ENCODE measurements at places on chromosomes 12 and 14. TPM values are rescaled to one million over a fixed set of nuclear protein-coding genes. Genes with fewer than 3 reads are reported as not detected.
A peak's percentile ranks its signal among the peaks of the same experiment; 100 is the strongest.

DNA sequence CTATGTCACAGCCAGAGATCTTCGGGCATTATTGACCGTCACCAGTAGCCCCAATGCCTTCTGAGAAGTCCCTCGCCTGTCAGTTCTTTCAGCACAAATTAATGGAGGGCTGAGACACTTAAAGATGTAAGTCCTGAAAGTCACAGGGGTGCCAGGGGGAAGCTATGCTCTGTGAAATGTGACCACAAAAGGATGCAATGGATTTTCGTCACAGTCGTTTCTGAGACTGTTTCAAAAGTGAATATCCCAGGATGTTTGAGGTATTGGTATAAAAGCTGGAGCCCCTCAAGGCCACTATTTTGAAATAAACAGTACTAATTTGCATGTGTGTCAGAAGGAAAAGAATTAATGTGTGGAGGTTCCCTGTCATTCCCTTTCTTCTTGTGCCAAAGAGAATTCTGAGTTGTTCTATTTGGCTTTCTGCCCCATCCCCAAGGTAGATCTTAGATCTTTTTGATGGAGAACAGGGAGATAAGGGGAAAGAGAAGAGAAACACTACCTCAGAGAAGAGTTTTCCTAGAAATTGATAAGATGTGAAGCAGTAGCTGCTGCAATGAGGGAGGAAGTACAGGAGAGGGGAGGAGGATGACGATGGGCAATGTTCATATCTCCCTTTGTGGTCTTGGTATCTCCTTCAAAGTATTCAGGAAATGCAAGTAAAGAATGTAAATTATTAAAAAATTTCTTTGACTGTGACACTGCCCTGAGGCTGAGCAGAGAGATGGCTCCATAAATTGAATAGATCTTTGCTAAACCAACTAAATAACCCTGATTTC lies 101.8 kb upstream of the NAP1L1 start:
- DNase-seq, result no peak
- H3K27me3 ChIP-seq, result no peaks in the 10 kb centered on the region
- H3K4me1 ChIP-seq, result no peaks in the 10 kb centered on the region
- H3K4me3 ChIP-seq, result no peak overlapping the region

- peaks cover 35% of the 10 kb centered on the region for H3K4me1 ChIP-seq
- no peaks in the 10 kb centered on the region for H3K27me3 ChIP-seq
- H3K36me3 ChIP-seq, result no peaks in the 10 kb centered on the region
- peak overlapping the region; percentile 5 for H3K27ac ChIP-seq
- H3K4me3 ChIP-seq, result no peak overlapping the region
- no peak for DNase-seq
Measured at GRCh38 chr12:56836800-56837663, 73.9 kb downstream of the HSD17B6 start.

DNA sequence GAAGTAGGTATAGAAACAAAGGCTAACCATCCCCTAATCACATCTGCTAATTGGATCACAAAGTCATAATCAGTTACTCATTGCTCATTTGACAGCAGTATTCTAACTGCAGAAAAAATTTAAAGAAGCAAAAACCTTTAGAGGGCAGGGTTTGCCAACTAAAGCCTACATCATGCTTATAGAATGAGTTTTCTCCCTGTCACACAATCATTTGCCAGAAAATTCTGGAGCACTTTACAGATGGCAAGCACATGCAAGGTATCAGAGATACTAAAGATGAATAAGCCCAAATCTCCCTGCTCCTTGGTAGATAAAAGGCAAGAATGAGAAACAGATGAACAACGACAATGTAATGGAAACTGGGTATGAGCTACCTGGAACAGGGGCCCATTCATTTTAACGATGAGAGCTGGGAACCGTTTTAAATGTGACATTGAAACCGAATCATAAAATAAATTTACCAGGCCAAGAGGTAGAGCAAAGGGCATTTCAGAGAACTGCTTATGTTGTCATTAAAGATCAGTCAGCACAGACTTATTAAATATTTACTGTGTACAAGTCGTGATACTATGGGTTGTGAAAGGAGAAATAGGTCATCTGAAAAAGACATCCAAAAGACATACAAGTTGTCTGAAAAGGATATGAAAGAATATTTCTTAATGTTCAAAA lies 211.4 kb upstream of the ABCD2 start:
- H3K36me3 ChIP-seq, result peaks cover 2% of the 10 kb centered on the region
- H3K27ac ChIP-seq, result peak overlapping the region; percentile 76
- no peak for DNase-seq
- H3K4me1 ChIP-seq, result peaks cover 26% of the 10 kb centered on the region
- H3K27me3 ChIP-seq, result no peaks in the 10 kb centered on the region

GRCh38 chr14:24734917-24735500 lies 101.0 kb upstream of the GZMB start:
- no peak overlapping the region for H3K4me3 ChIP-seq
- no peaks in the 10 kb centered on the region for H3K27me3 ChIP-seq
- DNase-seq, result peak; percentile 40

Gene PCED1B
- total RNA-seq, result 0.51 TPM

- no peak overlapping the region for H3K27ac ChIP-seq
- no peak overlapping the region for H3K4me3 ChIP-seq
- no peaks in the 10 kb centered on the region for H3K4me1 ChIP-seq
- H3K36me3 ChIP-seq, result no peaks in the 10 kb centered on the region
- DNase-seq, result no peak
- H3K27me3 ChIP-seq, result no peaks in the 10 kb centered on the region
Measured at GRCh38 chr14:78836777-78837176, 666.6 kb downstream of the NRXN3 start.

DNA sequence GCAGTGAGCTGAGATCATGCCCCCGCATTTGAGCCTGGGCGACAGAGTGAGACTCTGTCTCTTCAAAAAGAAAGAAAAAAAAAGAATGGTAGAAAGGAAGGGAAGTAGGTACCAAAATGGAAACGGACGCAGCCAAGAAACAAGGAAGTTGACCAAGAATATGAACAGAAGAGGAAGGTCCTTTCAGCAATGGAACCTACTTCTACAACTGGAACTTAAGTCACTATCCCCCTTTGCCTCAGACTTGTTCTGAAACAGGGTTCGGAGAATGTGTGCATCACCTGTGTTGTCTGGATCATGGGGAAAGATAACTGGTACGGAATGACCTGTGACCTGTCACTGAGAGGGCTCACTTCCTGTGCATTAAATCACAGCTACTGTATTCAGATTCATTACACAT lies 43.9 kb upstream of the RNASE1 start:
- no peak overlapping the region for H3K27ac ChIP-seq
- no peaks in the 10 kb centered on the region for H3K4me1 ChIP-seq
- no peak overlapping the region for H3K4me3 ChIP-seq
- no peaks in the 10 kb centered on the region for H3K27me3 ChIP-seq
- no peak for DNase-seq
- no peaks in the 10 kb centered on the region for H3K36me3 ChIP-seq

GRCh38 chr12:93639406-93639805 lies 37.8 kb upstream of the CRADD start:
- H3K36me3 ChIP-seq, result no peaks in the 10 kb centered on the region
- no peak for DNase-seq
- H3K4me1 ChIP-seq, result no peaks in the 10 kb centered on the region
- H3K27me3 ChIP-seq, result no peaks in the 10 kb centered on the region
- H3K4me3 ChIP-seq, result no peak overlapping the region

DNA sequence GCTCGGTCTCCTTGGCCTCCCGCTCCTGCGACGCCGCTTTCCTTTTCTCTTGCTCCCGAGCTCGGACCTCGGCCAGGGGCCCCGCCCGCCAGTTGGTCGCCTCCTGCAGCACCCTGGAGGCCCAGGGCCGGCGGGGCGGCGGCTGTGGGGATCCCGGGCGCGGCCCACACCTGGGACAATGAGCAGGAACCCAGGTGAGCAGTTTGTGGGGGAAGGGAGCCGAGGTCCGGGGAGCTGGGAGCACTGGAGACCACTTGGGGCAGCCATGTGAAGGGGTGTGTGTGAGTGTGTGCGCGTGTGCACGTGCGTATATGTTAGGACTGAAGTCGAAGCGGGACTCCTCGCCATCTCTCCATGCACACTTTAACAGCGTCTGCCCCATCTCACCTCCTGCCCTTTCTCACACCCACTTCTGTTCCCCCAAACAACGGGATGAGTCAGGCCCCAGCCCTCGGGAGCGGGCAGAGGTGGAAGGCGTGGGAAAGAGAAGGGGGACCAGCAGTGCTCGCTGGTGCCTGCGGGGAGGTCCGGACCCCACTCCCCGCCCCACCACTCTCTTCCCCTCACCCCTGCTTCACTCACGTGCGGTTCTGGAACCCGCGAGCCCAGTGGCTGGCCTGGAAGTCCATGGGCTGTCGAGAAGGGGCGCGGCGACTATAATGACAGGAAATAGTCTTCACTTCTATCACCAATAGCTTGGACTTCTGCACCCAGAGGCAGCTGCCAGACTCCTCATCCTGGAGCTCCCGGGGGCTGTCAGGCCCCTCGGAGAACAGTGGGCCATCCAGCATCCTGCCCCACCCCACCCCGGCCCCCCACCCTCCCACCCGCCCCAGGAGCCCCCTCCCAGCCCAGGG lies 450 bp downstream of the DDN start:
- H3K36me3 ChIP-seq, result peaks cover 4% of the 10 kb centered on the region
- peaks cover 20% of the 10 kb centered on the region for H3K4me1 ChIP-seq
- no peak overlapping the region for H3K27ac ChIP-seq
- H3K27me3 ChIP-seq, result no peaks in the 10 kb centered on the region
- H3K4me3 ChIP-seq, result no peak overlapping the region

Gene NTN4
- total RNA-seq, result 30.5 TPM

- no peaks in the 10 kb centered on the region for H3K27me3 ChIP-seq
- no peaks in the 10 kb centered on the region for H3K36me3 ChIP-seq
- DNase-seq, result no peak
- H3K4me3 ChIP-seq, result no peak overlapping the region
- H3K4me1 ChIP-seq, result no peaks in the 10 kb centered on the region
Measured at GRCh38 chr12:113870035-113870434, 96.1 kb downstream of the RBM19 start.

Gene SVOP
- total RNA-seq, result not detected

Gene SIX6
- total RNA-seq, result not detected

GRCh38 chr12:110280392-110280778 lies 662 bp upstream of the ATP2A2 start:
- peaks cover 23% of the 10 kb centered on the region for H3K4me1 ChIP-seq
- H3K27me3 ChIP-seq, result no peaks in the 10 kb centered on the region
- peak overlapping the region; percentile 95 for H3K27ac ChIP-seq
- H3K4me3 ChIP-seq, result peak overlapping the region; percentile 80

DNA sequence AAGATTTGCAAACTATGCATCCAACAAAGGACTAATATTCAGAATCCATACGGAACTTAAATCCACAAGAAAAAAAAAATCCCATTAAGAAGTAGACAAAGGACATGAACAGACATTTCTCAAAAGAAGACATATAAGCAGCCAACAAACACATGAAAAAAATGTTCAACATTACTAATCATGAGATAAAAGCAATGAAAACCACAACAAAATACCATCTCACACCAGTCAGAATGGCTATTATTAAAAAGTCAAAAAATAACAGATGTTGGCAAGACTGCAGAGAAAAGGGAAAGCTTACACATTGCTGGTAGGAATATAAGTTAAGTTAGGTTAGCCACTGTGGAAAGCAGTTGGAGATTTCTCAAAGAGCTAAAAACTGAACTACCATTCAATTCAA lies 16.2 kb downstream of the CDK17 start:
- H3K27ac ChIP-seq, result no peak overlapping the region
- H3K4me3 ChIP-seq, result no peak overlapping the region
- no peak for DNase-seq
- no peaks in the 10 kb centered on the region for H3K27me3 ChIP-seq

DNA sequence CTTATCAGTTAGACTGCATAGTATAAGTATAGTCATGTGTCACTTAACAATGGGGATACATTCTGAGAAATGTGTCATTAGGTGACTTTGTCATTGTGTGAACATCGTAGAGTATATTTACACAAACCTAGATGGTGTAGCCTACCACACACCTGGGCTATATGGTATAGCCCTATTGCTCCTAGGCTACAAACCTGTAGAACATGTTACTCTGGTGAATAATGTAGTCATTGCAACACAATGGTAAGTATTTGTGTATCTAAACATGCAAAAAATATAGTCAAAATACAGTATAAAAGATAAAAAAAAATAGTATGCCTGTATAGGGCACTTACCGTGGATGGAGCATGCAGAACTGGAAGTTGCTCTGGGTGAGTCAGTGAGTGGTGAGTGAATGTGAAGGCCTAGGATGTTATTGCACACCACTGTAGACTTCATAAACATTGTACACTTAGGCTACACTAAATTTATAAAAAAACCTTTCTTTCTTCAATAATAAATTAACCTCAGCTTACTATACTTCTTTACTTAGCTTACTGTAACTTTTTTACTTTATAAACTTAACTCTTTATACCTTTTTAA lies 40.3 kb upstream of the ANKS1B start:
- DNase-seq, result no peak
- no peak overlapping the region for H3K27ac ChIP-seq
- no peaks in the 10 kb centered on the region for H3K27me3 ChIP-seq
- no peaks in the 10 kb centered on the region for H3K4me1 ChIP-seq
- no peaks in the 10 kb centered on the region for H3K36me3 ChIP-seq
- no peak overlapping the region for H3K4me3 ChIP-seq

Gene CLEC1B
- total RNA-seq, result 29.8 TPM

DNA sequence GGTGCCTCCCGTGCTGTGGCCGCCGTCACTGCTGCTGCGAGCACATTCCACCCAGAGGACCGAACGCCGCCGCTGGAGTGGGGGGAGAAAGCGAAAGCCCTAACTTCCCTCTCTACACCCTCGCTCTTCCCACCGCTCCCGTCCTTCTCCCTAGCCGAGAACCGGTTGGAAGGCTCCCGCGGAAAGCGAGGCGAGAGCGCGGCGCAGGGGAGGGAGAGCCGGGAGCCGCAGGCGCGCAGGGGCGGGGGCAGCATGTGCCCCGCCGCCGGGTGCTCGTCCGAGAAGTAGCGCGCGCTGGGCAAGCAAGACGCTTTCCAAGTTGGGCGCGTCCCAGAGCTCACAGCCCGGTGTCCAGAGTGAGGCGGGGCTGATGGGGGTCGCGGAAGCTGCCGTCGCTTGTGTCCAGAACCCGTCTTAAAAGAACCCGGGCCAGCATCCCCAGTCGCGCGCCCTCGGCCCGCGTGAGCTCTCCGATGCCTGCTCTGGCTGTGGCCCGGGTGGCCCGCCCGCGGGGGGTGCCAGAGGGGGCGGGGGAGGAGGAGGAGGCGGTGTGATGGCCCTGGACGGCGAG lies at the start of gene TRHDE:
TRHDE (plus strand) TSS at position 280 of the 571 bp plus-strand sequence; CDS start at position 554, 274 bp downstream.
- H3K36me3 ChIP-seq, result no peaks in the 10 kb centered on the region
- no peak for DNase-seq
- peaks cover 17% of the 10 kb centered on the region for H3K4me1 ChIP-seq
- H3K27ac ChIP-seq, result peak within 1 kb of the TSS; percentile 42
- peak within 1 kb of the TSS; percentile 53 for H3K4me3 ChIP-seq
- H3K27me3 ChIP-seq, result no peaks in the 10 kb centered on the region

Gene RERG
- total RNA-seq, result 1.4 TPM

DNA sequence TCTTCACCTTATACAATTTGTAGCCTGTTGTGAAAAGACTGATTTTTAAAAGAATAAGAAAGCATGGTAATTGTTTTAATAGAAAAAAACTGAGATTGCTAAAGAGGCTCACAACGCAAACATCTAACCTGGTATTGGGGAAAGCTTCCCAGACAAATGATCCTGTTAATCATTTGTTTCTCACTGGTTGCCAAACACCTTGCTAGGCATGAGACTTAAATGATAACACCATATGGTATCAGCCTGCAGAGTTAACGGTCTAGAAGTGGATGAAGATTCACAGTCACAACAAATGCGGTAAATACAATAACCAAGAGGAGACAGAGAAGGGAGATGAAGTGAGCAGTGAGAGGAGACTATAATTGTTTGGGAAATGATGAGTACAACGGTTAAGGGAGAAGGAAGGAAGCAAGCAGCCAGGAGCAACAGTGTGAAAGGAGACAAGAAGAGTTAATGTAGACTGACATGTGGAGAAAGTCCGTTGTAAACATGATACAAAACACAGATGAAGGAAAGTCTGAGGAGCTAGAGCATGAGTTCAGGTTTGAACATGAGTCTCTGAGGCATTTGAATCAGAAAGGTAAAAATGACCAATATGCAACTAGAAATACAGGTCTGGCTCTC lies 19.8 kb downstream of the GXYLT1 start:
- no peaks in the 10 kb centered on the region for H3K36me3 ChIP-seq
- peaks cover 2% of the 10 kb centered on the region for H3K4me1 ChIP-seq
- no peaks in the 10 kb centered on the region for H3K27me3 ChIP-seq
- no peak overlapping the region for H3K4me3 ChIP-seq

Gene OVCH1
- total RNA-seq, result 0.08 TPM

All from liver (tissue), 10 donors.